Stimulated activated CD8-positive, alpha-beta memory T cell treated with anti-CD3 and anti-CD28 coated beads, Interleukin-15, amount 100 ng/mL, for 4 hours (primary cell): ENCODE measurements at places on chromosomes 1 and 21.

DNA sequence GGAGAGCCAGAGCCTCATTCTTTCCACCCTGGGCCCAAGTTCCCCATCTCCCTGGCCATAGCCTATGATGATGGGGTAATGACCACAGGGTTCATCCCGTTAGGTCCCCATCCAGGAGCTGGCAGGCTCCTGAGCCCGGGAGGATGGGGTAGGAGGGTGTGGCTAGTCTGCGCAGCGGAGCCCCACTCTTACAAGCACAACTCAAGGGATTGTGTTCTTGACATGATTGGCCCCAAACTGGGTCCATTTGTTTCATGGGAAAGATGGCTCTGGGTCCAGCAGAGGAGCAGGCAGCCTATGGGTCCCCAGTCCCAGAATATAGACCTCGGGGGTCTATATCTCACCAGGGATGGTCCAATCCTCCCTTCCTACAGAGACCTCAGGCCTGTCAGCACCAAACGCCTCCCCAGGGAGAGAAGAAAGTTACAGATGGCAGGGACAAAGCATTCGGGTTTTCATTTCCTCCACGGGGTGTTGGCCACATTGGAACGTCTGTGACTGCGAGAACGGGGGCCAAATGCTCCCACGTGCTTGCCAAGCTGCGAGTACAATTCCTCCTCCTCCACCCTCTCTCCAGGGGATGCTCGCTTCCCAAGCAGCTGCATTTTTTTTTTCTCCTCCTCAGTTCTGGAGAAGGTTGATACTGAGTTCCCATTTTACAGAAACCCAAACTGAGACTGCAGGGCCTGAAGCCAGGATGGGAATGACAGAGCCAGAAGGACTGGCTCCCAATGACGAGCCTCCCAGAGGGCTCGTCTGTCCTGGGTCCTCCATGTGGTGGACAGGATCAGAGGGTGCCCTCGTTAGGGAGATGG, 71.0 kb downstream of the DHRS3 start:
- DNase-seq = no peak

DNA sequence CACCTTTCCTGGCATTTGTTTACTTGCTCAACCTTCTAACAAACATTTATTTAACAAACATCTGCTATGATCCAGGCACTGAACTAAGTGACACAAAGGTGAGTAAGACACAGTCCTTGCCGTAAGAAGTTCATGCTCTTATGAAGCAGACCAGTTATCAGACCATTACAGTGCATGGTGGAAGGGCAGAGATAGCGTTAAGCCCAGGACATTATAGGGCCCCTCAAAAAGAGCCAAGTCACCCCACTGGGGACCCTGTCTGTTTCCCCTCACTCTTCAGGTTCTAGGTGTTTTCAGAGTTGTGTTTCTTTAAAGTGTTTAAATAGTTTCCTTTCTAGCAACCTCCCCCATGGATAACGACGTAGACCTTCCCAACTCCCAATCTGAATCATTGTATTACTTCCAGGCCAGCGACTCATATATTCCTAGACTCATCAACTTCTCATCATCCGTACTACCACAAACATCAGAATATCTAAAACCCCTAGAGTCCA, 39.3 kb downstream of the TCP10L start:
- no peak for DNase-seq

DNA sequence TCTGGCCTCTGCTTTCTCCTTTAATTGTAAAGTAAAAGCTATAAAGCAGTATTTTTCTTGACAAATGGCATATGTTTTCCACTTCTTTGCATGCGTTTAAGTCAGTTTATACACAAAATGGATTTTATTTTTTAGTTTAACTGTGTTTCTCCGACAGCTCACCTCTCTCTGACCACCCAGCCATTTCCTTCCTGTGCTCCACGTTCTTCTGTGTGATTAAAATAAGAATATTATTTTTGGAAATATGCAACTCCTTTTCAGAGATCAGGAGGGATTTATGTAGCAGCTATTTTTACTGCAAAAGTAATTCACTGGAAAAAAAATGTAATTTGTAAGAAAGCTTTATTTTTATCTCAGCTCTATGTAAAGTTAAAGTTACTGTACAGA, 18.0 kb downstream of the ETS2 start:
- DNase-seq = no peak

DNA sequence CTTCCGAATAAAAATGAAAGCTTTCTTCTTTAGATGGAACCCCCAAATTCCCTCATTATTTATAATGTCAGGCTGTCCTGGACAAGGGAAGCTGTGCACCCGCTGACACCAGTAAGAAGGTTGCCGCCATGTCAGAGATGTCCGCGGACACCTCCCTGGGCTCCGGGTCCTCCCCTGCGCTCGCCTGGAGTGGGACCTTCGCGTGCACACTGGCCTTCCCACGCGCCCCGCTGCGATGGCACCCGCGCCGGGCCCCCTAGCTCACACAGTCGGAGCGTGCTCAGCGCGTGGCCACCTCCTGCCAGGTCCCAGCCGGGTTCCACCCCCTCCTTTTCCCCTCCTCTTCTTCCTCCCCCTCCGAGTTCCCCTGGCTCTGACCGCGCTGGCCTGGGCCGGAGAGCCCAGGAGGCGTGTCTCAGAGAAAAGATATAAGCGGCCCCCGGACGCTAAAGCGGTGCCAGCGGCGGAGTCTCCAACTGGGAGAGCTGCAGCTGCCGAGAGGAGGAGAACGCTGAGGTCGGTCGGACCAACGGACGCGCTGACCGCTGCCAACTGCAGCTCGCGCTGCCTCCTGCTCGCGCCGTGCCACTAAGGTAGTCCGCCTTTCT, at the start of gene G0S2:
TSS of gene G0S2 (plus strand) at position 456 of the 608 bp plus-strand sequence. CDS start 273 bp downstream, outside the sequence.
- DNase-seq = no peak

GRCh38 chr1:235013512-235013911, 115.1 kb downstream of the TOMM20 start:
- no peak for DNase-seq

DNA sequence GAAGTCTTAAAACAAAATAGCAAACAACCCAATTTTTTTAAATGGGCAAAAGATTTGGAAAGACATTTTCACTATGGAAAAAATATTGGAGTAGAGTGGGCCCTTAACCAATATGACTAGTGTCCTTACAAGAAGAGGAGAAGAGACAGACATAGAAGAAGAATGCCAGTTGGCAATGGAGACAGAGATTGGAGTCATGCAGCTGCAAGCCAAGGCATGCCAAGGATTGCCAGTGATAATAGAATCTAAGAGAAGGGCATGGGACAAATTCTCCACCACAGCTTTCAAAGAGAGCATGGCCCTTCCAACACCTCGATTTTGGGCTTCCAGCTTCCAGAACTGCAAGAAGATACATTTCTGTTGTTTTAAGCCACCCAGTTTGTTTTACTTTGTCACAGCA, 92.7 kb downstream of the RGS2 start:
- DNase-seq = no peak

DNA sequence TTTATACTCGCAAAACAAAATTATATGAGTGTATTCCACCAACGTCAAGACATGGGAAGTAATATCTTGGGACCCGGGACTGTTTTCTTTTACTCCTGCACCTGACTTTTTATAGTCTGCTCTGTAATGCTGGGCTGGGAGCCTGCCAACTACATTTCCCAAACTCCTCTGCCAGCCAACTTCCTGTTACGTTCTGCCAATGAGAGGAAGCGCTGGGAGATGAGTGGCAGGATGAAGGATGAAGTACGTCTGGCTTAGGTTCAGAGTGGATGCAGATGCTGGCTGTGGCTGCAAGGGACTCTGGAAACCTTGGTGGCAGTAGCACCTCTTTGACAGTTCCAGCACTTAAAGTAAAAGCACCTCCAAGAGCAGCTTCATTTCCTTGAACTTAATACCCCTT, 59.6 kb downstream of the USP24 start:
- DNase-seq = no peak

GRCh38 chr1:217703326-217703725, 72.2 kb downstream of the SPATA17 start:
- DNase-seq = no peak

- DNase-seq = no peak
Measured at GRCh38 chr1:113669988-113670387, 89.3 kb downstream of the PHTF1 start.

GRCh38 chr1:167770127-167770526, 48.3 kb downstream of the MPZL1 start:
- DNase-seq = no peak

DNA sequence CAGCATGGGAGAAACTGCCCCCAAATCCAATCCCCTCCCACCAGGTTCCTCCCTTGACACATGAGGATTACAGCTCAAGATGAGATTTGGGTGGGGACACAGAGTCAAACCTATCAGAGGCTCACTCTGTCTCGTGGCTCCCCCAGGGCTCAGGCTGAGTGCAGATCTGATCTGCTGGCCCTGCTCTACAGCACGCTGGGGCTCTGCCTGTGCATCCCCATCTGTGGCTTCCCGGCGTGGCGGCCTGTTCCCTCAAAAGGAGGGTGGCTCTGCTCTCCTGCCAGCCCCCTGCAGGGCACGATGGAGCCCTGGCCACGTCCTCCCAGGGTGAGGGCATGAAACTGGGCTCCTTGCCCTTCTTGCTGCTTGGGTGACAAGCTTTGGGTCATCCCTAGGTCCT, 19.8 kb upstream of the SMYD3 start:
- no peak for DNase-seq

DNA sequence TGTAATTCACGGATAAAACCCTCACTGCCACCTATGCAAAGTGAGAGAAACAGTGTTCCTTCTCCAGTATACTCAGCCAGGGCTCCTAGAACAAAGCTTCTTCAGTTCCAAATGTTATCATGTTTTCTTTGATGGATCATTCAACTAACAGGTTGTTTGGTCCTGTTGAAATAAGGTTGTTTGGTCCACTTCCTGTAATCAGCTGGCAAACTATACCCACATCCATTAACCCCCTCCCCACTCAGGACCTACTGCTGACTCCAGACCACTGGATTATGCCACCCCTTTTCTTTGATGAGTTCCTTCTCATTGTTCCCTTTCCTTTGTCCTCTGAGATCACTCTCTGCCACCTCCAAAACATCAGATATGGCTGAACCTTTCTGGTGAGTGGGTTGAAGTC, 267.7 kb upstream of the USP25 start:
- DNase-seq = no peak

DNA sequence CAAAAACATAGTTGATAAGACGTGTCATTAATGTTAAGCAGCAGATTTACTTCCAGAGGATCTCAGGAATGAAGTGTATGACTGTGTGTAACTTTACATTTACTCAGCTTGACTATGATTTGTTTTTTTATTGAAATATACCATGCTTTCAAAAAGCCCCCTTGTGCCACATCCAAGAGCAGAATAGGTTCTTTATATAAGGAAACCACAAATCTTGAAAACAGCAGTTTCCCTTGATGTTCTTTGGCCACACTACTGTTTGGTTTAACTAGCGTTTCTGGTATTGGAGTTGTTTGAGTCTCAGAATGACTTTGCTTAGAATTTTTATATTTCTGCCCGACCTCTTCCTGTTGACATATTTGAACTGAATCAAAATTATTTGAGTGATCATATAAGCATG, 25.0 kb downstream of the LRRC8C start:
- no peak for DNase-seq

DNA sequence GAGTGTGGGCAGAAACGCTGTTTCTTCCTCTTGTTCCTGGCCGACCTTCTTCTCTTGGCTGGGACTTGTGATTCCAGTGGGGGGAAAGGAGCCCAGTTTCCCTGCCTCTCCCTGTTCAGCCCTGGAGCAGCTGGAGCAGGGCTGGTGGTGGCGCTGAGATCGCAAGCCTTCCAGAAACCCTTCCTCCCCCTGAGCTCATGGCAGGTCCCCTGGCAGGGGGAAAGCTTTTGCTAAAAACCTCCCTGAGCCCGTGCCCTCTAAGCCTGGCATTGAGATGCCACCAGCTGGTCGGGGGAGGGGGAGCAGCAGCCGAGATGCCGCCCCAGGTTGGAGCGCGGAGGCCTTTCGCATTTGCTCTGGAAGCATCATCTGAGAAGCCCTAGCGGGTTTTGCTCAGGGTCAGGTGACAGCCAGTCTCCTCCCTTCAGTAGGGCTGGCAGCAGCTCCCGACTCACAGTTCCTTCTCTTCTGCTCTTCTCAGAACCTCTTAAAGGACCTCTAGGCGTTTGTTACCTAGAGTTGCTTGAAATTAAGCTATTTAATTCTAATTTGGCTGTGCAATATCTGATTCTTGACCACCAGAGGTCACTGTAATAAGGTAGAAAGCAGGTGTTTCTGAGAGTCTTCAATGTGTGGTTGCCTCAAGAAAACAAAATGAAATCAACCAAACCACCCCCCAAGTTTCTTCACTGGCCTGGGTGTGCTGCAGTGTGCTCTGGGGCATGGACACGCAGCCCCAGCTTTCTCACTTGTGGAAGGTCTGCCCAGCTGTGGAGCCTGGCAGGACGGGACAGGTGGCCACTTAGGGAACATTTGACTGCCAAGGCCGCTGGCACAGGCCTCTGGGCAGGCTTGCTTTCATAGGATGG, 257.3 kb downstream of the CAMTA1 start:
- DNase-seq = no peak

GRCh38 chr1:187244623-187245022, 415.9 kb downstream of the PLA2G4A start:
- no peak for DNase-seq

- no peak for DNase-seq
Measured at GRCh38 chr1:11731691-11732283, 4.1 kb upstream of the AGTRAP start.

DNA sequence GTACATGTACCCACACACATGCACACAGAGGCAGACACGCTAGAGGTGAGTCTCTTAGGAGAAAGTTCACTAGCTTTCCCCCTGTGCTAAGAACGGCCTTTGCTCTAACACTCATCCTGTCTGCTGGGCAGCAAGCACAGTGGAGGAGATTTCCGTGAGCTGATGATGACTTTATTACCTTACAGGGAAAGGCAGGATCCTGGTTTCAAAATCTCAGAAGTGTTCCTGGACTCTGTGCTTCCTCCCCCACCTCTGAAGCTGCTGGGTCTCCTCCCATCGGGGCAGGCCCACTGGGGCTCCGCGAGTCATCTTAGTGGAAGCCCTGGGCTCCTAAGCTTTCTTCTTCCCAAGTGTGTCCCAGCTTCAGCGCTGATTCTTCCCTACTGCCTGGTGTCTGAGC, 2.7 kb downstream of the FAM3B start:
- no peak for DNase-seq

DNA sequence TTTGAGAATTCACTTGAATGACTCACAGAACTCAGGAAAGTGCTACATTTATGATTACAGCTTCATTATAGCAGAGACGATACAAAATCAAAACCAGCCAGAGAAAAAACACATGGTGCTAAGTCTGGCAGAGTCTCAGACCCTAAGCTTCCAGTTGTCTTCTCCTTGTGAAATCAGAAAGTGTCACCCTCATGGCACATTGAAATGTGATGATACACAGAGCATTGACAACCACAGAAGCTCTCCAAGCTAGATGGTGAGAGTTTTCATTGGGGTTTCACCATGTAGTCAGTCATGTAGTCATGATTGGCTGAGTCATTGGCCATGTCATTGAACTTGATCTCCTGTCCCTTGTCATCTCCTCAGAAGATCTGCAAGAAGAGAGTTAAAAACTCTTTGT, 526.6 kb downstream of the MRPL39 start:
- DNase-seq = no peak

DNA sequence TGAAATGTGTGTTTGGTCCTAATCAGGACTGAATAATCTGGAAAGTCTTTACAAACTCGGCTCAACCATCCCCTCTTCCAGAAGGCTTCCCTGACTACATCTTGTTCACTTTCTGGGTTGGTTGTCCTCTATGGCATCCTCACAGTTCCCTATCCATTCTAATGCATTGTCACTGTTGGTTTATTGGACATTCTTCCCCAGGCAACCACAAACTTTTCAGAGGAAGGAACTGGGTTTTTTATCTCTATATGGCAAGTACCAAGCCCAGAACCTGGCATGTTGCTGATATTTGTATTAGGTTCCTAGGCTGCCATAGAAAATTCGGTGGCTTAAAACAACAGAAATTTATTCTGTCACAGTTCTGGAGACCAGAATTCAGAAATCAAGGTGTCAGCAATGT, 363.5 kb upstream of the ST6GALNAC5 start:
- no peak for DNase-seq

GRCh38 chr1:17084787-17085186, 31.0 kb upstream of the SDHB start:
- DNase-seq = no peak
